ENCODE measurements at places on chromosomes 6 and 20. TPM values are rescaled to one million over a fixed set of nuclear protein-coding genes. Genes with fewer than 3 reads are reported as not detected.
A peak's percentile ranks its signal among the peaks of the same experiment; 100 is the strongest.

DNA sequence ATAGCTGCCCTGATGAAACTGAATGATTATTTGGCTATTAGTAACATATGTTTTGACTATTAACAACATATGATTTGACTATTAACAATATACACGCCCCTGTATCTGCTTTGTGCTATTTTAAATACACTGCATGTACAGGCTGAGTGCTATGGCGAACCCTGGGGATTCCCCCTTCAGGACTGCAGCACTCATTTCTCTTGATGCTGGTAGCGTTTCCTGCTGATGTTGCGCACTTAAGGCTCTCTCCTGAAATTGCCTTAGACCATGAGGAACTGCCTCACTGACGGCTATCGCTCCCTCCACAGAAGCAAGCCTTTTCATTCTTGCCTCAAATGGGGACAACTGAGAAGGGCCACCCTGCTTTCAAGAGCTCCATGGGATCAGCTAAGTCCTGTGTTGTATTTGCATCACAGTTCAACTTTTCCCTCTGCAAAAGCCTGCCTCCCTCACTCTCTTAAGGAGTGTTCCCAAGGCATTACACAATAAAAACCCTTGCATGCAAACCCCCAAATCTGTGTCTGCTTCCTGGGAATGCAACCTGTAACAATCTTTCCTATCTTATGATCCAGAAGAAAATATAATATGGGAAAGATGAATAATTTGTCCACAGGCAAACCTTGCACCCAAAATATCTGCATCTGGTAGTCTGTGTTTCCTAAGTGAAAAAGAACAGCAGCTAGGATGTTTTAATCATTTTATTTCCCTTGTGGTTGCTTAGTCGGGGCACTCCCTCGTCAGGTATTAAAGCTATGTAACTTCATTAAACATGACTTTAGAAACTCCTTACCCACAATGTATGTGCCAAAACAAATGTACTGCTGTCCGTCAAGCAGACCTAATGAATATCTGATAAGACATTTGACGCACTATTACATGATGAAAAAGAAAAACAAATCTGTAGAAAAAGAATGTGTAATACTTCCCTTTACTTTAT, 456.4 kb downstream of the COL12A1 start:
- H3K4me1 ChIP-seq: no peaks in the 10 kb centered on the region
- no peak overlapping the region for H3K27ac ChIP-seq
- no peak for DNase-seq
- H3K4me3 ChIP-seq: no peak overlapping the region
- no peaks in the 10 kb centered on the region for H3K27me3 ChIP-seq

GRCh38 chr20:44637522-44638372, 13.8 kb downstream of the ADA start:
- peaks cover 11% of the 10 kb centered on the region for H3K4me1 ChIP-seq
- no peak for DNase-seq
- no peak overlapping the region for H3K27ac ChIP-seq

- no peak for DNase-seq
- H3K27me3 ChIP-seq: no peaks in the 10 kb centered on the region
- peaks cover 25% of the 10 kb centered on the region for H3K36me3 ChIP-seq
- no peak overlapping the region for H3K4me3 ChIP-seq
- no peak overlapping the region for H3K27ac ChIP-seq
- H3K4me1 ChIP-seq: no peaks in the 10 kb centered on the region
Measured at GRCh38 chr6:168623736-168624135, 182.8 kb downstream of the SMOC2 start.

- peaks cover 24% of the 10 kb centered on the region for H3K4me1 ChIP-seq
- H3K4me3 ChIP-seq: no peak overlapping the region
- DNase-seq: no peak
- H3K36me3 ChIP-seq: no peaks in the 10 kb centered on the region
Measured at GRCh38 chr6:90086517-90086916, 192.2 kb downstream of the GJA10 start.

ZBTB46 gene
- 9.9 TPM for total RNA-seq

DNA sequence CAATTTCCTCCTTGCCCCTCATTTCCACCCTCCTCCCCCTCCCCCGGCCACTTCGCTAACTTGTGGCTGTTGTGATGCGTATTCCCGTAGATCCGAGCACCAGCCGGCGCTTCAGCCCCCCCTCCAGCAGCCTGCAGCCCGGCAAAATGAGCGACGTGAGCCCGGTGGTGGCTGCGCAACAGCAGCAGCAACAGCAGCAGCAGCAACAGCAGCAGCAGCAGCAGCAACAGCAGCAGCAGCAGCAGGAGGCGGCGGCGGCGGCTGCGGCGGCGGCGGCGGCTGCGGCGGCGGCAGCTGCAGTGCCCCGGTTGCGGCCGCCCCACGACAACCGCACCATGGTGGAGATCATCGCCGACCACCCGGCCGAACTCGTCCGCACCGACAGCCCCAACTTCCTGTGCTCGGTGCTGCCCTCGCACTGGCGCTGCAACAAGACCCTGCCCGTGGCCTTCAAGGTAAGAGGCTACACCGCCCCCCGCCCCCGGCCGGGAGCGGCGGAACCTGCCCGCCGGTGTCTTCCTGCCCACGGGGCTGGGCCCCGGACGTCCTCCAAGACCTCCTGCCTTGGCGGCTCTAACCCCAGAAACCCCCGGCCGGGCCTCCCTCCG, 44.9 kb upstream of the SUPT3H start:
- H3K27me3 ChIP-seq: peaks cover 20% of the 10 kb centered on the region
- H3K4me1 ChIP-seq: peaks cover 30% of the 10 kb centered on the region
- H3K4me3 ChIP-seq: peak overlapping the region; percentile 74
- no peak for DNase-seq
- H3K36me3 ChIP-seq: no peaks in the 10 kb centered on the region
